Stimulated activated CD8-positive, alpha-beta memory T cell treated with anti-CD3 and anti-CD28 coated beads, Interleukin-7, amount 100 ng/mL, for 4 hours (primary cell): ENCODE measurements at places on chromosomes 11 and 22.

- DNase-seq, result no peak
Measured at GRCh38 chr22:18077087-18077638, 627 bp upstream of the PEX26 start.

DNA sequence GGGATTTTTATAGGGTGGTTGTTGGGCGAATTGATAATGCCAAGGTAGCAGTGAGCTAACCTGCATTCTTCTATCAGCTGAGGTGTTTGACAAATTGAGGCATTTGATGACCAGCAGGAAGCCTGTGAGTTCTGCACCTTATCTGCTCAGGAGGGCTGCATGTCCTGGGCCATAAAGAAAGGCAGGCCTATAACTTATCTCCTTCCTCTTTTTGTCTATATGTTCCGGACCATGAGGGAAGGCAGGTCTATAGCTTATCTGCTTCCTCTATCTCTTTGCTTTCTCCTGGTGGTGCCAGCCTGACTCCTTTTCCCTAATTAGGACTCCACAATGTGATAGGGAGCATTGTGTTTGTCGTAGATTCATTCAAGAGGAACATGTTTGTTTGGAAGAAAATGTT lies 8.6 kb upstream of the JAM3 start:
- no peak for DNase-seq

DNA sequence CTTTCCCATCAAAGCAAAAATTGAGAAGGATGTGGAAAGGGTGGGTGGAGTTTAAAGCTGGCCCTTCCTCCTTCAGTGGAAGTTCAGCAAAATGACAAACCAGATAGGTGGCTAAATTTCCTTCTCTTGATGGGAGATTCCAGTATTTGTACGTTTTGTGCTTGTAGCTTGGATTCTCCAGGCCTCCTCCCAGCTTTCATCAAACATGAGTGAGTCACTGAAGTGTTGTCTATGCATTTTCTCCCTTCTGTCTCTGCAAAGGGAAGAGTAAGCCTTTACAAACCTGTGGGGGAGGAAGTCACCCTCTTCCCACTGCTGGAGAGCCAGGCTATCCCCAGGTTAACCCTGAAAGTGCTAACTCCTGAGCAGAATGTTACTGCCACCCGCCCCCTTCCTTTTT lies 6.4 kb downstream of the MARK2 start:
- DNase-seq, result no peak

DNA sequence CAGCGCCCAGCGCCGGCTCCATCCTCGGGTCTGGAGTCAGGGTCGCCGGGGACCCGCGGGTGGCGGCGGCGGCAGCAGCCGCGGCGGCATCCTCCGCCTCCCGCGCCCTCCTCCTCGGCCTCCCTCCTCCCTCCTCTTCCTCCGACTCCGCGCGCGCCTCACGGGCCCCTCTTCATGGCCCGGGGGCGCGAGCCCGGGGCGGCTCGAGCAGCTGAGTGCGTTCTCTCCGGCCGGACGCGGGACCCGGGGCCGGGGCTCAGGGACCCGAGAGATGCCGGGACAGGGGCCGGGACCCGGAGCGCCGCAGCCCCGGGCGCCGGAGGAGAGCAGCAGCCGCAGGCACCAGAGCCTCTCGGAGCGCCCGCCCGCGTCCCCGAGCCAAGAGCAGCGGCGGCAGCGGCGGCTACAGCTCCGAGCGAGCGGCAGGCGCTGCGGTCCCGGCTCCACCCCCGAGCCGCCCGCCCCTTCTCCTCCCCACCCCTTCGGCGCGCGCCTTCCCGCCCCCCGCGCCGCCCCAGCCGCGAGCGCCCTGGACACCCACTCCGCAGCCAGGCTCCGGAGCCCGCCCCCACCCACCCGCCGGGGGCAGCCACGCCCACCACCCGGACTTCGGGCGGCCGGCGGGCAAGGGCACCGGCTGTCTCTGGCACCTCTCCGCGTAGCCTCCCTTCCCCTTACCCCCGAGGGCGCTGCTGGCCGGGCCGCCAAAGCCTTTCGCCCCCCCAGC lies at the start of gene CHST1:
Gene CHST1, minus strand, starts transcription at position 417 of the 727 bp plus-strand sequence. CDS start 14,699 bp downstream, outside the sequence.
- DNase-seq, result no peak

- no peak for DNase-seq
Measured at GRCh38 chr11:94513091-94513490, 830 bp downstream of the C11orf97 start.

- DNase-seq, result no peak
Measured at GRCh38 chr11:75894036-75894585, 79.1 kb downstream of the UVRAG start.
